ENCODE measurements at places on chromosomes 12 and 14.
A peak's percentile ranks its signal among the peaks of the same experiment; 100 is the strongest.

GRCh38 chr12:52988898-52989297, 17.4 kb upstream of the EIF4B start:
- no peak for DNase-seq

GRCh38 chr14:54396183-54396492, 669 bp upstream of the CDKN3 start:
- no peak for DNase-seq

DNA sequence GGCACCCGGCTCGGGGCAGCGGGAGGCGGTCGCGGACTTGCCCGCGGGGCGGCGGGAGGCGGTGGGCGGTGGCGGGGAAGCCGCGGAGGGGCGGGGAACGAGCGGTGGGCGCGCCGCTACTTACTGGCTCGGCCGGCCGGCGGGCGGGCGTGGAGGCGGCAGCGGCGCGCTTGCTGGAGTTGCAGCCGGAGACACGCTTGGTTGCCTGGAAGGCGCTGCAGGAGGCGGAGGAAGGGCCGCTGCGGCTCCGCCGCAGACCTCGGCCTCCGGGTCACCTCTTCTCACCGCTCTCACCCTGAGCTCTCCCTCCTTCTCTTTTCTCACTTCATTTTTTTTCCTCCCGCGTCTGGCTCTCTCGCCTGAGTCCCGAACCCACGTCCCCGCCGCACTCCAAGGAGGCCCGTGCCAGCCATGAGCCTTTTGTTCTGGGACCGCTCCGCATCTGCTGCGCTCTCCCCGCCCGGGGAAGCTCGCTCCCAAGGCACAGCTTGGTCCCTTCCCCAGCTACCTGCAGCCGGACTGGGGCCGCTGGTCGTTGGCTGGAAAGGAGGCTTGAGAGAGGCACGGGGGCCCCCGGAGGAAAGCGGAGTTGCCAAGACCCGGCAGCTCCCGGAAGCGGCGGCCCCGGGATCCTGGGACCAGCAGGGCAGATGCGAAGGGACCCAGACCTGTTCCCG, 592 bp upstream of the KCNK10 start:
- peak; percentile 49 for DNase-seq

DNA sequence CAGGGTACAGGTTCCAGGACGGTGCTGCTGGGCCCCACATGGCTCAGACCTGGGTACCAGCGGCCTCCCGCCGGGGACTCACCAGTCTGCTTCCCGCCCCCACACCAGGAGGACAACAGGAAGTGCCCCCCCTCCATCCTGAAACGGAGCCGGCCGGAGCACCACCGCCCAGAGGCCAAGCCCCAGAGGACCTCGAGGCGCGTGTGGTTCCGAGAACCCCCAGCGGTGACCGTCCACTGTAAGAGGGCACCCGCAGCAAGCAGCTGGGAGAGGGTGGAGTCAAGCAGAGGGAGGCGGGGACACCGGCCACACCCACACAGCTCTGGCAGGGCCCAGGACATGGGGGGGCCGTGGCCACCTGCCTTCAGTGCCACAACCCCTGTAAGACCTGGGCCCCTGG, 8.1 kb downstream of the C14orf180 start:
- no peak for DNase-seq

- DNase-seq: peak; percentile 27
Measured at GRCh38 chr12:50055831-50056638, 1.4 kb upstream of the ASIC1 start.

All from NCI-H510A (cell line).